ENCODE measurements at places on chromosomes 11 and 22.

GRCh38 chr11:111793863-111794262, 27.7 kb upstream of the PPP2R1B start:
- peak; percentile 79 for DNase-seq

- no peak for DNase-seq
Measured at GRCh38 chr22:28630177-28630574, 49.5 kb downstream of the TTC28 start.

- DNase-seq: no peak
Measured at GRCh38 chr11:91244912-91245311, 979.7 kb upstream of the FAT3 start.

DNA sequence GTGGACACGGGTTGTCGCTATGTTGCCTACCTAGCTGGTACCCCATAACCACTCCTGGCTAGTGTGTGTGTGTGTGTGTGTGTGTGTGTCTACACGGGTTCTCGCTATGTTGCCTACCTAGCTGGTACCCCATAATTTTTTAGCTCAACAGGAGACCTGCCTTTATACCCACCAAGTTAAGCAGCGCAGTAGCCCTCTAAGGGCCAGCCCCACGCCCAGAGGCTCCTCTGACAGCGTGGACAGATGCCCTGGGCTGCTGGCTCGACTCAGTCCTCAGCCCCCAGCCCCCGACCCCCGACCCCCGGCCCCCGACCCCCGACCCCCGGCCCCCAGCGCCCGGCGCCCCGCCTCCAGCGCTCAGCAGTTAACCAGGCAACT, 351 bp upstream of the AKIP1 start:
- DNase-seq: no peak

DNA sequence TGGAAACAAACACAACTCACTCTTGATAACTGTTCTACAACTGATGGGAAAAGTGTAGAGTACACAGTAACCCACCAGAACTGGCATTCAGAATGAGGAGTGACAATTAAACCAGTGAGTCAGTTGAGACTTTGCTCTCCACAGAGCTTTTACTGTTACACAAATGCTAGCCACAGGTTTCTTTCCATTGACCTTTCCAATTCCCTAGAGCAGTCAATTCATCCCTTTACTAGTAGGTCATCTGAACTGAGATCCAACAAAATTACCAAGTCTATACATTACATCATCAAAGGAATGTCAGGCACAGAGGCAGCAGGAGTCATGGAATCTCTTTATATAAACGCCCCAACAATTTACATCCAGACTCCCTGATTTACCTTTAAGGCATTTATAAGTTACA, 65.9 kb downstream of the PHF21A start:
- peak; percentile 73 for DNase-seq

DNA sequence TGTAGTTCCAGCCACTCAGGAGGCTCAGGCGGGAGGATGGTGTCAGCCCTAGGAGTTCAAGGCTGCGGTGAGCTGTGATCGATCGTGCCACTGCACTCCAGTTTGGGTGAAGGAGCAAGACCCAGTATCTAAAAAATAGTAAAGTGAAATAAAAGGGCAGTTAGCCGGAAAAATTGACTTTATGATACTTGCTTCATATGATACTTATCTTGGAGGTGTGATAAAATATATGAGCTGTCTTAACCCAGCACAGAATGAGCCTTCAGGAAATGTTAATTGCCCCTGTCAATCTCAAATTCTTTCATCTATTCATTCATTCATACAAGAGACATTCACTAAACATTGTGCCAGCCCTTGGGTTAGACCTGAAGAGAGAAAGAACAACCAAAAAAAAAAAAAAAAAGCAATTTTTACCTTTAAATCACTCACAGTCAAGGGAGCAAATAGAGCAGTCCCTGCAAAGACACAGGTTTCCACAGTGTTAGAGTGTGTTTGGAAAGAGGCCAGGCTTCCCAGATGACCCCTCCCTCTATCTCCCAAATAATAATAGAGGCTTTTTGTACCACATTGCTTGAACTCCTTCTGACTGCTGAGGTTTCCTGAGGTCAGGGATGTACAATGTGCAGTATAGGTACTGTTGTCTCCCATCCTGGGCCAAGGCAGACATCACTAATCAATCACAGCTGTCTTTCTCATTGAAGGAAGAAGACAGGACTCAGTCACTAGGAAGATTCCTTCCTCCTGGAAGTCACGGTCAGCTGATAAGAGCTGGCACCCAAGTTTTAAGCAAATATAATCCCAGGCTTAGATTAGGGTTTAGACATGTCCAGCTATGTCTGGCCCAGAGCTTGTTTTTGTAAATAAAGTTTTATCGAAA, 454.6 kb downstream of the MIAT start:
- DNase-seq: no peak

- DNase-seq: no peak
Measured at GRCh38 chr11:117299351-117300282, 8.5 kb downstream of the BACE1-AS start.

Data from foreskin fibroblast (primary cell).